GM04504 (cell line): ENCODE measurements at places on chromosomes 6 and 20.
A peak's percentile ranks its signal among the peaks of the same experiment; 100 is the strongest.

GRCh38 chr6:127404594-127405178 is 54.5 kb downstream of the KIAA0408 start:
- DNase-seq: no peak

GRCh38 chr6:15915508-15916178 is 213.2 kb upstream of the MYLIP start:
- no peak for DNase-seq

DNA sequence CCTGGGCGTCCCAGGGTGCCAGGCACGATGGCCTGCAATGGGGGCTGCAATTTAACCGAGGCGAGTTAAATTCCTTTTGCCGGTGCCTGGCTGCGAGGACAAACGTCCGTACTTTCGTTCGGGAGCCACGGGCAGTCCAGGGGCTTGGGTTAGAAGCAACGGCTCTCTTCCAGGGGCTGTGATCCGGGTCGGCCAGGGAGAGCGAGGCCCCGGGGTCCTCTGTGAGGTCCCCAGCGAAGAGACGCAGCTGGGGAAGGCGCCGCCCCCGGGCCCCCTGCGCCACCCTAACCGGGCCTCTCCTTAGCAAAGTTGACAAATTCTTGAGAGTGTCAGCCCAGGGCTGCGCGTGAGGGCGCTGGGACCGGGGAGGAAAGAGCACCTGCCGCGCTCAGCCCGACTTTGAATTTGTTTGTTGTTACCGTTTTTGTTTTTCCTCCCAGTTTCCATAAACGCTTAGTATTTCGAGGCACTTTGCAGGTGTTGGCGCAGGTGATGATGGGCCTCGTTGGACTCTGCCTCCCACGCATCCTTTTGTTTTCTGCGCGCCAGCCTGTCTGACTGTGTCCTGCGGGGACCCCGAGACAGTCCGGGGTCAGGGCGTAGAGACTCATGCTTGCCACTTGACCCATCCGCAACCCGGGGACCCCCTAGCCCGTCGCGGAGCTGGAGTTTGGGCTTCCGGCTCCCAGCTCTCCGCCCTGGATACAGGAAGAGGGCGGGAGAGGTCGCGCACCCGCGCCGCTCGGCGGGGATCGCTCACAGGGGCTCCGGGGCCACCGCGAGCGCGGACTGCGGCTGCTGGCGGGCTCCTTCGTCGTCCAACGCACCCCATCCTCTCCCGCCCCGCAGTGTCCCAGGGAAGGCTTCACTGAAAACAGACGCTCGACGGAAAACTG is 5.8 kb downstream of the OLIG3 start:
- no peak for DNase-seq

DNA sequence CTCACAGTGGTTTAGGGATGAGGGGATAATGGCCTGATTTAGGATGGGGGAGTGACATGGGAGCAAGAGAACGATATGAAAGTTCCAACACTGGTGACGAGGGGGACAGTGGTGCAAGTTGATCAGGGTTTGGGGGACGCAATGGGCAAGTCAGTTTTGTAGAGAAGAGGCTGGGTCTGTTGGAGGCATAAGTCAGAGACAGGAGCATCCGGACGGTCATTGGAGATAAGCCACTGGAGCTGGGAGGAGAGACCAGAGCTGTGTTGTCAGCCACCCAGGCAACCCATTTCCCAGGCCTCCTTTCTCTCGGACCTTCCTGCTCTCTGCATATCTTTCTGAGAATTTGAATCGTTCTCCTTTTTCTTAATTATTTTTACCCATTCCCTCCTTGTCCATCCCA is 9.5 kb downstream of the DNPH1 start:
- no peak for DNase-seq

GRCh38 chr6:147201885-147202515 is 2.2 kb upstream of the STXBP5 start:
- no peak for DNase-seq

GRCh38 chr20:39574061-39574460 is 611.9 kb downstream of the DHX35 start:
- DNase-seq: no peak

- peak; percentile 57 for DNase-seq
Observed at GRCh38 chr6:50120300-50120699, 70.6 kb upstream of the DEFB112 start.

DNA sequence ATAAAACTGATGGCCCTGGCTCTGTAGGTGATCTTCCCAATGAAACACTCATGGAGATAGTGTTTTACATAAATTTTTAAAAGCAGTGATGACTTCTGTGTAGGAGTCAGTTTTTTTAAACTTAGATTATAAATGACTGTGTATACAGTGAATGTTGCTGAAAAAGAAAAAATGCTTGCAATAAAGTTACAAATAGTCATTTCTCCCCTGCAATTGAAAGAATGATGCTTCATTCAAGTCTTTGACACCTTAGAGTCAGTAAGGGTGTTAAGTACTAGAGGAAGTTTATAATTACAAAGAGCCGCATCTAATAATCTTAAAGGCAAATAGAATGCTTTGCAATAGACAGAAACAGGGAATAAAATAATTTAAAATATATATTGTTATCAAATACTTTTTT is 27.6 kb downstream of the ZNF292 start:
- DNase-seq: no peak

DNA sequence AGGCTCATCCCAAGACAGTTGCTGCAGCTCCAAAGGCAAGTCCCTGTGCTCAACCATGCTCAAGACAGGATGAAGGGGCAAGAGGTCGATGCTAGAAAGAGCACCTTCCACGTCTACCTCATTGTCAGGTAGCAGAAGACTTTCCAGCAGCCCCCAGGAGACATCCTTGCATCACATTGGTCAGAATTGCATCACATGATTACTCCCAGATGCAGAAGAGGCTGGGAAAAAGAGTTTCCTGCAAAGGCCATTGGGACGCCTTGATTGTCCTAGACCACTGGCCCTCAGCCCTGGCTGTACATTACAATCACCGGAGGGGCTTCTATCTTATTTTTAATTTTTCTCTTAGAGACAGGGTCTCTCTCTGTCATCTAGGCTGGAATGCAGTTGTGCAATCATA is 17.3 kb upstream of the ZNF334 start:
- DNase-seq: no peak

DNA sequence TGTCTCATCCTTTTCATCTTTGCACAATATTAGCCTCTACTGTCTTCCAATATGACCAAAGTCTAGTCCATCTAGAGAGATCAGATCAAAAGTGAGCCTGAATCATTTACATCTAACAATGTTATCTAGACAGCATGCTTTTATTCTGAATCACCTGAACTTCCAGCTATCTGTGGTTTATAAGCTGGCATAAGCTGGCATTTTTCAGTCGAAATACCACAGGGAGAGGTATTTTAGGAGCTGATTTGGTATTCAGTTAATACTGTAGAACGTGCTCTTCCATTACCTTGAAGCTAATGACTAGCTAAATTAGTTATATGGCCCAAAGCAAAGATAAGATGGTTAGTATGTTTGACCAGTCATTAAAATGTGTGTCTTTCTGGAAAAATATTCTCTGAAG is 188.3 kb upstream of the AGPAT4 start:
- DNase-seq: no peak

DNA sequence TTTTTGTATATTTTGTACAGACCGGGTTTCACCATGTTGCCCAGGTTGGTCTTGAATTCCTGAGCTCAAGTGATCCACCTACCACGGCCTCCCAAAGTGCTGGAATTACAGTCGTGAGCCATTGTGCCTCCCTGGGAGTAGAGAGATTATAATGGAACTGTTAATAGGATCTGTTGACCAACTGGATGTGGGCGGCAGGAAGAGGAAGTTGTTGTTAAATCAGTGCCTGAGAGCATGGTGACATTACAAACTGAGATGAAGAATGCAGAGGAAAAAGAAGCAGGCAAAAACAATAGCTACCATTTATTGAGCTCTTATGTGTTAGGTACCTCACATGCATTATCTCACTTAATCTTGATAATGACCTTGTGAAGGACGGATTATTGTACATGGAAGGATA is 9.2 kb upstream of the L3MBTL3 start:
- no peak for DNase-seq

DNA sequence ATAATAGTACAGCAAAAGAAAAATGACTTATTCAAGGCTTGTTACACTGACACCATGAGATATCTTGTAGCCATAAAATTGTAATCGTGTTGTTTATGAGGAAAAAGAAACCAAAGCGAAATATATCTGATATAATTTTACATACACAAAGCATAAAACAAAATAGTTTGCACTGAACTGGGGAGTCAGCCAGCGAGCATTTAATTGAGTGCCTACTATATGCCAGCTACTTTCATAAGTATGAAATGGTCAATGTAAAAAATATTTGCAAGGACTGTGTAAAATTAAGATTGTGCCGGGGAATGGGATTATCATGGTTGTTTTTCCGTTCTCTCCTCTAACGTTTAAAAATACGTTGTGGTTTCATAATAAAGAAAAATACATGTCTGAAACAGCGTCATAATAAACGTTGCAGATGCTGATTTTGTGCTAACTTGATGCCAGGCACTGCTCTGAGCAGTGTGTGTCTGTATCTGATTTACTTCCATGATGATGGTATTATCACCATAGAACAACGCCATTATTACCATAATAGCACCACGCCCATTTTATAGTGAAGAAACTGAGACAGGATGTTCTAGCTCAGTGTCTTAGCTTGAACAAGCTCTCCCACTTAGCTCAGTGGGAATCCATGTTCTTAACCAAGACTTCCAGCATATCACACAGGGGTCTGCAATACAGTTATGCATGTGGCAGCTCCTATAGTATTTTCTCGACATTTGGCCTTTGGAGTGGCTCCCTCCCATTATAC is 144.6 kb downstream of the BCAS1 start:
- DNase-seq: no peak

DNA sequence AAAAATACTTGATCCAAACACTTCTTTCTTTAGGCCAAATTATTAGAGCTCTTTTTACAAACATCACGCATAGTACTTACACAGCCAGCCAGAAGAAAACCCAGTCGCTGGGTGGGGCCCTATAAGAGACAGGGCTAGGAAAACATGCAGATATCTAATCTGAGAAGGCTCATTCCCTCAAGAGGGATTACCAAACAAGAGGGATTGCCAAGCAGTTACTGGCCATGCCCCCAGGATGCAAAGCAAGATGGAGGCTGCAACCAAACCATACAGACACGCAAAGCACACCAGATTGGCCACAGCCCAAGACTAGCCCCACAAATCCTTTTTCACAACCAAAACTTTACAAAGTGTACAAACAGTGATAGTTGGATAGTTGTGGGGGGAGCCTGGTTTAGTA is 1235.4 kb upstream of the GJE1 start:
- no peak for DNase-seq

- no peak for DNase-seq
Observed at GRCh38 chr6:14707276-14707675, 538.6 kb upstream of the JARID2 start.

GRCh38 chr6:35073766-35074471 is 67.2 kb downstream of the TCP11 start:
- DNase-seq: no peak

DNA sequence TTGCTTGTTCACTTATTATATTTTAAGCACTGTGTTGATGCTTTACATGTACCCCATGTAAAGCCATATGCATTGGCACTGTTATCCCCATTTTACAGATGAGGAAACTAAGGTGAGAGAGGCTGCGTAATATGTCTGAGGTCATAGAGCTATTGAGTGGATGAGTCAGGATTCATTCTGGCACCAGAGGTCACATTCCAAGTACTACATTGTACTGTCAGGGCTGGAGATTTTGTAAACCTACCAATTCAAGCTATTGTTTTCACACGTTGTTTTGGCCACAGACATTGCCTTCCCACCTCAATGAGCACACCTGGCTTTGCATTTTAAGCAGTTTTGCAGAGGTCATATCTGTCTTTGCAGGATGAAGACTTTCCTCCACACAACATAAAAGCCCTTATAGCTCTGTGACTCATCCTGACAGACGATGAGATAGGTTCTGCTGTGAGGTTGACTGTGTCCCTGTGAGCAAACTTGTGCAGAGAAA is 33.2 kb downstream of the ANKS1A start:
- DNase-seq: peak; percentile 36

DNA sequence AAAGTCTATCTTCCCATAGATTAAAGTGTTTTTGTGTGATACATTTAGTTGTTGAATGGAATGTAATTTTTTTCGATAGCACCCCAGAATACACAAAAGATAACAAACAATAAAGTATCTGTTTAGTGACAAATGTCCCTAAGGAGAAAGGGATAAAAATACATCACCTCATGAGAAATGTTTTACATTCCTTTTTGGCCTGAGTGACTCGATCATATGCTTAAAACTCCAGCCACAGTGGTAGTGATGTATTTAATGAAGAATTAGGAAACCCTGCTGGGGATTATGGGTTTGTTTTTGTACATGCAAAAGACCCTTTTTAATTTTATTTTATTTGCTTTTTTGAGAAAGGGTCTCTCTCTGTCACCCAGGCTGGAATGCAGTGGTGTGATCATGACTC is 4.3 kb upstream of the SGK1 start:
- no peak for DNase-seq

GRCh38 chr6:168165373-168165772 is 86.4 kb upstream of the FRMD1 start:
- peak; percentile 78 for DNase-seq

DNA sequence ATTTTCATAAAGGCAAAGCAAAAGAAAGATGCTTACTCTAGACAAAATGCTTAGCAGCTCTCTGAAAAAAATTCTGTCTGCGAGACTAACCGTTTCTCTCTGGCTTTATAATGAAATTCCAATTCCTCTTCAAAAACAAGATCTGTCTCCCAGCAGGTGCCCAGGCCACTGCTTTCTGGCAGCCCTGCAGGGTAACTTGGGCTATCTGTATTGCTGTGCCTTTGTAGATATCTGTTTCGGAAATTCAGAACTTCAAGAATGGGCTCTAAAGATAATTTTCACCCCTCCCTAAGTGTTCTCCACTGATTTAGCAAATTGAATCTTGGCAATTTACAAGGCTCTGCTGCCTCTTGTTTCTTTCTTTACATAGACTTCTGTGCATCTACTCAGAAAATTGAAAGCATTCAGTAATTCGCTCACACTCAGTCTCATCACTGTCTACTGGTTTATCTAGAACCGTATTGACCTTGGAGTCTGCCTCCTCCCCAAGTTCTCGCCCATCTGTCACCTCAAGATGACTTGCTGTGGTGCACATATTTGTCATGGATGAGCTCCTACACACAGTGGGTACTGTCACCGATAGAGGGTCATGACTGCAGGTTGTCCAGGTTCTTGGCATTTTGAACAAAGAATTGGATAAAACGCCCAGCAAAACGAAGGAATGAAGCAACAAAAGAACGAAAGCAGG is 26.4 kb upstream of the FABP7 start:
- DNase-seq: no peak

GRCh38 chr6:56231827-56232226 is 15.6 kb downstream of the COL21A1 start:
- DNase-seq: no peak

DNA sequence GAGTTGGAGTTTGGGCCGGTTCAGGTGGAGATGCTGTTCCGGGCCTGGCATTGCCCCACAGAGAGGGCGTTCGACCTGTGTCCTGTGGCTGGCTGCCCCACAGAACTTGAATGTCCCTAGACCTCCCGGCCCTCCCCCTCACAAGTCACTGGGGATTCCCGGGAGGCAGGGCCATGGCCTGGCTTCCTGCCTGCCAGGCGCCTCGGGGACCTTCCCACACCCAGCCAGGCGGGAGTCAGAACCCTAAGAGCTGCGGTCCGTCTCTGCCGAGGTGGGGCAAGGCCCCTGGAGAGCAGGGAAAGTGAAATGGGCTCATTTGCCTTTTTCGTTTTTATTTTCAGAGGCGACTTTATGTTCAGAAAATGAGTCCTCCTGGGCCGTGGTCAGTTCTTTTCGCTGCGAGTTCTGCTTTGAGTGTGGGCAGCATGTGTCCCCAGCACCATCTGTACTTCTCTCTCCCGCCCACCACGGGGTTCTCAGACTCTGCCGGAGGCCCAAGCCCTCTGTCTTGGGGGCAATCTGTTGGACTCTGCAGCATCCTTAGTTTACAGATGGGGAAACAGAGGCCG is 8.5 kb downstream of the RBM38 start:
- no peak for DNase-seq
